Breast epithelium (tissue), 4 donors: ENCODE measurements at places on chromosomes 1 and 21.

DNA sequence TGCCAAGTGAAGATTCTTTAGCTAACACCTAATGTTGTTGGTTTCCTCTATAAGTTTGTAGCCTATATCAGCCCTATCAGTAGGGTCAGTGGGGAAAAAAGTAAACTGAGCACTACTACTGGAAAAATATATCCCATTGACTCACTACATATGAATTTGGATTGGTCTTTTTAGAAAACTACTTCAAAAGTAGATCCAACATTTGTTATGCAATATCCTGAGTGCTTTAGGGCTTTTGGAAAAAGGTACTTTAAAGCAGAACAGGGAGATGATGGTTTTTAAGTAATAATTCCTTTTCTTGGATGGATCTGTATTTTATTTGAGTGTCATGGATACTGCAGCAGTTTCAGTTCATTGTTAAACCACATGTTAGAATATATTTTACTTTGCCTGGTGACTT is 7.1 kb downstream of the C1orf21 start:
- no peak for DNase-seq

- no peak for DNase-seq
Observed at GRCh38 chr1:19454265-19455146, 30.8 kb downstream of the CAPZB start.

- DNase-seq = no peak
Observed at GRCh38 chr1:43687301-43688108, 19.8 kb upstream of the ST3GAL3 start.

GRCh38 chr1:24015221-24016210 is 35.4 kb upstream of the SRSF10 start:
- DNase-seq = no peak

DNA sequence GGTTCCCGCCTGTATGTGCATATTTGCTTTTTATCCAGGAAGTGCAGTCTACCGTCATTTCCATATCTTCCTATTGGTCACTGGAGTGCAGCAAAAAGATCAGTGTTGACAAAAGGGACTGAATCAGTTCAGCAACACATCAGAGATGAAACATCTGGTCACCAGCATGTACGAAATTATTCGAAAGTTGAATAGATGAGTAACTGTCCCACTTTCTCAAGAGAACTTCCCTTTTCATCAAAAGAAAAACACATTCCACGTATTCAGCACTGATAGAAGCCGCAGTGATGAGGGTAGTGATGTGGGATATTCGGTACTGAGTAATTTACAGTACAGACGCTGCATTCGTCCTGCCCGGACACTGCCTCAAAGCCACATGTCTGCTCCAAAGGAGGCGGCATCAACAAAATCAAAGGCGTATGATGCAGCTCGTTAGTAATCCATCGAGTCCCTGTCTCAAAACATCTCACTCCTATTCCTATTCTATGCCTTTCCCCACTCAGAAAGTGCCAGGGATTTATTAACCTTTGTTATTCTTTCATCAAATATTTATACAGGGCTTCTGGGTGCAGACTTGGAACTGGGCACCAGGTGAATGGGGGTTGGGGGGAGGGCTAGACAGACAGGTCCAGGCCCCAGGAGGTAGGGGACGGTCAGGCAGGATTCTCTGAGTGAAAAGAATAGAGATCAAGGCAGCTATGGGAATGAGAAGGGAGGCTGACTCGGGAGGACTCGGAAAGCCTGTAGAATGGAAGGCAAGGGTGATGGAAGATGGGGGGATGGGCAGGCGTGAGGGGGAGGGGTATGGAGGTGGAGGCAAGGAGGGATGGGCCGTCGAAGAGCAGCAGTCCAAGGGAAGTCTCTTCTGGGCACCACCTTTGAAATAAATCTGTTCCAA is 79.5 kb upstream of the SLC45A1 start:
- DNase-seq = no peak

GRCh38 chr1:86061551-86061990 is 95.0 kb downstream of the COL24A1 start:
- DNase-seq = no peak
